ENCODE measurements at places on chromosomes 3 and 15.

- DNase-seq = no peak
Measured at GRCh38 chr3:47464588-47464987, 11.2 kb downstream of the SCAP start.

GRCh38 chr3:120681506-120682038 lies 467 bp downstream of the HGD start:
- DNase-seq = no peak

GRCh38 chr3:72591522-72592421 lies 256.5 kb downstream of the SHQ1 start:
- DNase-seq = peak; percentile 95

DNA sequence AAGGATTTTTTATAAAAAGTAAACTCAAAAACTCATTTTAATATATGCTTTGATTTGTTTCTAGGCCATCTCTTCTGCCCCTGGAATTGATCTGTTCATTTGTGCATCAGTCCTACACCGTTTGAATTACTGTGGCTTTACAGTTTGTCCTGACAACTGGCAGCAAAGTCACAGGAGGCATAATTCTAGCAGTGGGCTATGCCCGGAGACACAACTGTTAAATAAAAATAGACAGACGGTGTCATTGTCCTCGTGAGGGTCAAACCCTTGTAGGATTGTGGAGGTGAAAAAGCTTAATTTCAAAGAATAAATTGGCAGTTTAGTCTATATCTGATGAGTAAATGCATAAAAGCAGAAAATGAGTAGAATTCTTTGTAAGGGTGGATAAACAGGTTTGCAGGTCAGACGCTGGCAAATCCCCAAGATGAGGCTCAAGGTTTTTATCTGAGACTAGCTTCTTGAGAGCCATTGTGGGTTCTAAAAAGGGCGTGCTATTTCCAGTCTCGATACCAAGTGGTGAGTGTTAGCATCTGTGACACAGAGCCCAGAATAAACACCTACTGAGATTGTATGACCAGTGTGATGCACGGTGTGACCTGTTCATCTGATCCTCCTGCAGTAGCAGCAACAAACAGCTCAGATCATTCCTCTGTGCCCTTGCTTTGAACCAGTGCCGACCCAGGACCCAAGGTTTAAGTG lies 51.5 kb upstream of the SLCO3A1 start:
- DNase-seq = no peak

GRCh38 chr15:85831415-85832113 lies 36.8 kb upstream of the KLHL25 start:
- peak; percentile 56 for DNase-seq

GRCh38 chr15:69535101-69535638 lies 82.6 kb downstream of the RPLP1 start:
- DNase-seq = peak; percentile 80

DNA sequence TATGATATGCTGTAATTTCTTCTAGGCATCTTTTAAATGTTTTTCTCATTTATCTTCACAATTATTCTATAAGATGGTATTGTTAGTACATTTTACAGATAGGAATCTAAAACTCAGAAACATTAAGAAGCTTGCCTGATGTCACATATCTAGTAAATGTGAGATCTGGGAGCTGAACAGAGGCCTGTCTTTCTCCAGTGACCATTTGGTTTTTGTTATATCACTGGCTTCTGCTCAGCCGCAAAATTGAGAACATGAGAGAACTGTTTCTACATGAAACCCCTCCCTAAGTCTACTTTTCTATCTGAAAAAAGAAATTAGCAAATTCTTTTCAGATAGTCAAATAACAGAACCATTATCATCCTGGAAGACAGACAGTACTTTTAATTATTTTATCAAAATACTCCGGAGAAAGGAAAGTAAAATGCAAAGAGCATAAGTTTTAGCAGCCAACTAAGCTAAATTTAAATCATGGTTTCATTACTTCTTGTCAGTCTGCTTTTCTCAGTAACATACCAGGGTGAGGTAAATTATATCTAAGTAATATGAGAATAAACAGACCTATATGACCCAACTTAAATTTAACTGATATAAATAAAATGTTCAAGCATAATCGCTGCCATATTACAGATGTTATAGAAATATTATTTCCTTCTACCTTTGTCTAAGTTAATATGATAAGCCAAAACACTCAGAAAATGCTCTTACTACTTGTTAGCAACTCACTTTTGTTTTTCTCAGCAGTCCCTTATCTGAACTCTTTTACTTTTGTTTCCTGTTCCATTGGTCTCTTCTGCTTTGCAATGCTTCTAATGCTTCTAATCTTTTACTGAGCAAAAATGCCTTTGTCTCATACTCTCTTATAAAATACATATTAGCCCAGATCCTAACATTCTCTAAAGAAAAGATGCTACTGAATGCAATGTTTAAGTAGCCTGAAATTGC lies 68.0 kb upstream of the MBNL1 start:
- DNase-seq = no peak

GRCh38 chr15:80208758-80209734 lies 43.0 kb downstream of the CTXND1 start:
- DNase-seq = no peak

DNA sequence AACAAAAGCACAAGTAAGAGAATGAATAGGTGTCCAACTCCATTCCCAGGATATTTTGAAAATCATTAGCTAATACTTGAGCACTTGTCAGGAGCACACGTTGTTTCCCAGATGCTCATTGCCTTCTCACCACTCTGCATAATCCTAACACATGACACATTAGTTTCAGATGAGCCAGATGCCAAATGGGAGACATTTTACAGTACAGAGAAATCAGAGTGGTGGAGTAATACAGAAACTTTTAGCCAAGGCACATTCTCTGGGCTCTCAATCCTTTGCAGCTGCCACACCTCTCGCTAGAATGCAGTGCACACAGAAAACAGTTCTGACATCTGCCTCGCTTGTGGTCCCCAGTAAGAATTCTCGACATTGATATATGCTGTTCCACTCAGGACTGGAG lies 76.6 kb downstream of the P3H2 start:
- DNase-seq = peak; percentile 70

DNA sequence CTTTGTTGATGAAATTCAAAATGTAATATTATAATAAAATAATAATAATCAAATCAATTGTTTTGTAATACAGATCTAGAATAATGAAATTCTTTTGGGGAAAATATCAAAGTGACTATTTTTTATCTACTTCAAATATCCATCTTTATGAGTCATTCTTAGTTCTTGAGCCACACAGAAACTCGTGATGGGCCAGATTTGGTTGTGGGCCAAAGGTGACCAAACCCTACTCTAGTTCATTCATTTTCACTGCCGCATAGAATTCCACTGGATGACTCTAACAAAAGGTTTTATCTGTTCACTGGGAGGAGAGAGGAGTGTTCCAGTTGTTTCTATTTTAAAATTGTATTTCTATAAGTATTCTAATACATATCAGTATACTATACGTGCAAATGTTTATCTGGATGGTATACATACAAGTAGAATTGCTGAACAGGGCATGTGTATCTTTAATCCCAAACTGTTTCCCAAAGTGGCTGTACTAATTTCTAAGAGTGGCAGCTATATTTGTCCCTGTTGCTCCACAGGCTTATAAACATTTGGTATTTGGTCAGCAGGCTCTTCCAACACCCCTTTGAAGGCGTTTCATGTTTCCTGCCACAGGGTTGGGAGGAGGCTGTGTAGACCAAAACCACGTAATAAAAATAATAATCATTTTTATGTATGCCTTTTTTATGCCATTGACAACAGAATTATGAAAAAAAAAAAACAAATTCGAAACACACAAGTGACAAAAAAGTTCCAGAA lies 7.3 kb upstream of the RTP3 start:
- DNase-seq = no peak

GRCh38 chr15:36947035-36947719 lies 153.2 kb downstream of the MEIS2 start:
- no peak for DNase-seq

- DNase-seq = peak; percentile 53
Measured at GRCh38 chr3:161401389-161401788, 30.1 kb upstream of the SPTSSB start.

DNA sequence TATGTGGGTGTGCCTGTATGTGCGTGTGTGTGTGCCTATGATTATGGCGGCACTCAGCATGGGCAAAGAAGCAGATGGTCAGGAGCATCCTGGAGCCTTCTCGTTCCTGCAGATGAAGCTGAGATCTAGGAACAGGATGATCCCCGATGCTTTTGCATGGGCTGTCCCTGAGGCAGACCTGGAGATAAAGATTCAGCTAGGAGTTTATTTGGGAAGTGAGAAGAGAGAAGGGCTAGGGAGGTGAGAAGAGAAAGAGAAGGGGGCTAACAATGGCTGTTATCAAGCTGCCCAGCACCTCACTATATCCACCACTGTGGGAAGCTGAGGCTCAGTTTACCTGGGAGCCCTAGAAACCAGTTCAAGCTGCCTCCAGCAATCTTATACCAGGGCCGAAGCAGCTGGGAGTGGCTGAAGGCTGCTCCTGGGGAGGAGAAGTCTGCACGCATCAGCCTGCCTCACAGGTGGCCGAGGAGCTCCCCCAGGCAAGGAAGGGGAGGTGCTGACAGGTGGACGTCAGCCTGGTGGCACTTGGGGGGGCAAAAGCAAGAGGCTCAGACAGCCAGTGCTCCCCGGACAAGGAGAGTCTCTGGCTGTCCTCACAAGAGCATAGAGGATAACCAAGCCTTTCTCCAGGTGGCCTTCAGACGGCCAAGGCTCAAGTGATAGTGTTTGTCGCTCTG lies 94.0 kb upstream of the IQSEC1 start:
- no peak for DNase-seq

GRCh38 chr3:32595323-32595722 lies 24.7 kb upstream of the DYNC1LI1 start:
- no peak for DNase-seq

- peak; percentile 57 for DNase-seq
Measured at GRCh38 chr3:25665315-25666280, 891 bp upstream of the TOP2B start.

- no peak for DNase-seq
Measured at GRCh38 chr3:15479400-15480224, 41.9 kb downstream of the COLQ start.

DNA sequence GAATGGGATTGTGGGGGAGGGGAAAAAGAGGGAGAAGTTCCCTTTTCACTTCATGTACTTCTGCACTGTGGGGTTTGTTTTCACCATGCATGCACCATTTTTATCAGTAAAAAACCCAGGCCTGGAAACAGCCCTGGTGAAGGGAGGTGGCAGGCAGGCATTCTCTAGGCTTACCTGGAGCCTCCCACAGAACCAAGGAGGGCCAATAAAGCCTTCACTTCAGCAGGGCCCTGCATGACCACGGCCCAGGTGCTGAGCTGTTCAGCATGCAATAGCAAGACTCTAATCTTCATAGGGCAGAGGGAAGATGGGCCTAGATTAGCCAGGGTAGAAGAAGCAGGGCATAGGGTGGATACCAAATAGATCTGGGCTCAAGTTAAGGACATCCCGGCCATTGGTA lies 49.6 kb downstream of the SCN5A start:
- no peak for DNase-seq

DNA sequence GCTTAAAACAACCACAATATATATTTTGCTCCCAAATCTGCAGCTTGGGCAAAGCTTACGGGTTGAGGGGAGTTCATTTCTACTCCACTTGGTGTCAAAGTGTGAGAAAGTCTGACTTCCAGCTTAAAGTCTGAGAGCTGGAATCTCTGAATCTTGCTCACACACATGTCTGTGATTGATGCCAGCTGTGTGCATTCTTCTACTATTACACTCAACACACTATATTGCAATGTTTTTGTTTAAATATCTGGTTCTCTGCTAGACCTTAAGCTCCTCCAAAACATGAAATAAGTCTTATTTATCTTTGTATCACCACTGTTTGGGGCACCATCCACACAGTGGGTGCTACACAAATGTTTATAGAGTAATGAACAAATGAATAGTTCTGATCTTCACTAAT lies 36.7 kb upstream of the SECISBP2L start:
- DNase-seq = peak; percentile 83

- no peak for DNase-seq
Measured at GRCh38 chr3:55963601-55964000, 476.5 kb upstream of the WNT5A start.

DNA sequence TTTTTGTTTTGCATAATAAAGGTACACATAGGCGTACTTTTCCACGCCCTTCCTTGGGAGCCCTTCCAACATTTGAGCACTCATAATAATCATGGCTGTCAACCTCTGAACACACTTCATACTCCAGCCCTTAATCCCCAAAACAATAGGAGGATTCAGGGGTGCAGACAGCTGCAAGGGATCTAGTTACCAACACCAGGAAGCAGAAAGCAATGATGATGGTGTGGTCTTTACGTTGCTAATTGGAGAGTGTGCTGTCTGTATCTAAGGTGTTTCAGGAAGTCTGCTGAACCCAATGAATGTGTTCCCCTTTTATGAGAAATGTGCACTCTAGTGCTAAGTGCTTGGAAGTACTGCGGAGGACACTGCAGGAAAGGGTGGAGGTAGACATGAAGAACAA lies 60.3 kb upstream of the PDZRN3 start:
- DNase-seq = no peak

DNA sequence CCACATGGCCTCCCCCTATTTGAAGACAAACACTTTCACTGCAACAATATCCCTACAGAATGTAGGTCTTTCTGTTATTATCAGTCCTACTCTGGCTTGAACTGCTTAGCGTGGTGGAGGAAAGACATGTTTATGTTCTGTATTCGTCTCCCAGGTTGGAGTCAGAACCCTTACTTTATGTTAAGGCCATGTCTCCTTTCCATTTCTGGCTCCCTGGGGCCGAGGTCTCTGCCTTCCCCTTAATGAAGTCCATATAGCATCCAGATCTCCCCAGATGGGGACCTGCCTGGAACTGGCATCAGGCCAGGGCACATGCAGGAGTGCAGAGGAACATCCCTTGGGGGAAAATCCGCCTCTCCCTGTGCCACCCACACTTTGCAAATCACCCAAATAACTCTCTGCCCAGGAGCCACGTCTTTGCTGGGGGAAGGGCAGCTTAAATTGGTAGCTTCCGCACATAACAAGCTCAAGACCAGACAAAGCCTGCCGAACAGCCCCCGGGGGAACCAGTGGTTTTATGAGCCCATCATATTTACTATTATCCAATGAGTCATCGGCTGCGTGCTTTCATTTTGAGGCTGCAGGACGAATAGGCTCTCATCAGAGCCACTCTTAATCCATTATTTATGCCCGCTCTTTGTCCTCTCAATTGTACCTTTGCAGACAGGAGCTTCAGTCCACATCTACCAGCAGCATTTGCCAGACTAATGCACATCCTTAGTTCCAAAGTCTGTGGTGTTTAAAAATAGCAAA lies 237.0 kb downstream of the UACA start:
- peak; percentile 90 for DNase-seq

DNA sequence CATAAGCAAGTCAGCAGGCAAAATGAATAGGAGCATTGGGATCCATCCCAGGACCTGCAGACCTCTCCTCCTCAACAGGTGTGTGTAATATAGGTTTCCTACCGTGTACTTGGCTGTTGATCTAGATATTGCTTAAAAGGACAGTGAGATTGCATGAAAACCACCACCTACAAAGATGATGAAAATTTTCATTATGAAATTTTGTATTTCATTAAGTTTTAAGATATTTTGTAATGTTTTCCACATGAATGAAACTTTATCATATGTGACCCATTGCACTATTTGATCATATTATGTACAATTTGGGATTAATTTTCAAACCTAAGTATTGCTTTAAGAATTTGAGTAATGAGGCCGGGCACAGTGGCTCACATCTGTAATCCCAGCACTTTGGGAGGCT lies 94.3 kb upstream of the TRPM1 start:
- DNase-seq = no peak

GRCh38 chr15:72222393-72222792 lies 8.6 kb downstream of the PKM start:
- no peak for DNase-seq

GRCh38 chr3:153314038-153314437 lies 152.0 kb downstream of the RAP2B start:
- DNase-seq = no peak

GRCh38 chr3:111246967-111247760 lies 175.5 kb downstream of the NECTIN3 start:
- DNase-seq = peak; percentile 73

Measured in fibroblast of upper back skin (primary cell).